T-helper 17 cell (primary cell): ENCODE measurements at places on chromosomes 7 and 10.

- no peaks in the 10 kb centered on the region for H3K36me3 ChIP-seq
- peaks cover 14% of the 10 kb centered on the region for H3K4me1 ChIP-seq
- no peak for DNase-seq
- H3K4me3 ChIP-seq, result peak overlapping the region; percentile 53
- H3K27me3 ChIP-seq, result peaks cover 12% of the 10 kb centered on the region
These were observed 28.2 kb downstream of the COL26A1 start for GRCh38 chr7:101390901-101391301.

DNA sequence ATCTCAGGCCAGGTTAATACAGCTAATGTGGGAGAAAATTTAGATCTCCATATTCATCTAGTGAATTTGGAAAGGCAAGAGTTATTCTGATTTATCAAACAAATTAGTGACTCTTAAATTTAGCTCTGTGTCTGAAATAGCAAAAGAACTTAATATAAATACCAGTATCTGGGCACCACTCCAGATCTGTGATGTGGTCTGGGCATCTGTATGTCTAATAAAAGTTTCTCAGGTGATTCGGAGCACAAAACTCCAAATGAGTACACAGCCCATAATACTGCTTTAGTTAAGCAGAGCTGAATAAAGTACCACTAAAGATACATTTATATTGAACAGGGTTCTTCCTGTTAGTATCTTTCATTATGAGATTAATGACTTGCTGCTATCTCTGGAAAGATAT, 261.4 kb downstream of the BAMBI start:
- H3K4me1 ChIP-seq, result no peaks in the 10 kb centered on the region
- DNase-seq, result no peak
- H3K4me3 ChIP-seq, result no peak overlapping the region
- H3K27ac ChIP-seq, result no peak overlapping the region
- no peaks in the 10 kb centered on the region for H3K36me3 ChIP-seq
- peaks cover 5% of the 10 kb centered on the region for H3K27me3 ChIP-seq

DNA sequence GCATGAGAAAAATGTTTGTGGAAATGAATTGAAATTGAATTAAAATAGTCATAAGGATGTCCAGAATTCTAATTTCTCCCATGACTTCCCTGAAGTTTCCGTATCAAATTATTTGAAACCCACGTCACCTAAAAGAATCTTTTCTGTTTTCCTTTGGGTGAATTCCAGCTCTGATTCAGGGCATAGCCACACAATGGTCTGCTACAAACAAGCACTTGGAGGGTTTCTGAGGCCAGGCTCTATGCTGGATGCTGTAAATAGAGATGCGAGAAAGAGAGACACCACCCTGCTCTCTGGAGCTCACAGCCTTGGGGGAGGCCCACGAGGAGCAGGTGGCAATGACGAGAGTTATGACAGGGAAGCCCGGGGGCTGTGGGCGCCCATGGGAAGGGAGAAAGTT, 33.6 kb downstream of the GHRHR start:
- H3K36me3 ChIP-seq, result no peaks in the 10 kb centered on the region
- H3K27ac ChIP-seq, result no peak overlapping the region
- H3K27me3 ChIP-seq, result peaks cover 19% of the 10 kb centered on the region
- DNase-seq, result no peak
- peaks cover 1% of the 10 kb centered on the region for H3K4me1 ChIP-seq

GRCh38 chr10:21814866-21815265, 188.7 kb downstream of the DNAJC1 start:
- no peak overlapping the region for H3K4me3 ChIP-seq
- no peaks in the 10 kb centered on the region for H3K4me1 ChIP-seq
- H3K27me3 ChIP-seq, result no peaks in the 10 kb centered on the region
- H3K36me3 ChIP-seq, result no peaks in the 10 kb centered on the region
- H3K27ac ChIP-seq, result no peak overlapping the region

- H3K36me3 ChIP-seq, result no peaks in the 10 kb centered on the region
- no peaks in the 10 kb centered on the region for H3K4me1 ChIP-seq
- DNase-seq, result no peak
- no peaks in the 10 kb centered on the region for H3K27me3 ChIP-seq
- H3K27ac ChIP-seq, result no peak overlapping the region
These were observed 26.3 kb downstream of the FAM107B start for GRCh38 chr10:14748441-14748840.

DNA sequence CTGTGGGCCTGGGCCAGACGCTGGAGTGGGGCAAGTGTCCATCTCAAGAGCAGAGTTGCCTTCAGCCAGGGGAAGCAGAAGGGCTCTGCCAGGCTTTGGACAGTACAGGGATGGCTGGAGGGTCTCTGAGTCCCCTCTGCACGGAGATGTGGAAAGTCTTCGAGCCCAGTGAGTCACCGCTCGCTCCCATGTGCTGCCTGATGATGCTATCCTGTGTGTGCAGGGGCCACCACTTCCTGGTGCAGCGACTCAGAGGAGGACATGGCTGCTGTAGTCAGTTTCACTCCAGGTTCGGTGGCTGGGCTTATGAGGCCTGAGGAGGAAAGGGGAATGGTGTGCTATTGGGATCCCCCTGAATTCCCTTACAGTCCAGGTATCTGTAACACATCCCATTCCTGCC, 6.0 kb downstream of the ADCYAP1R1 start:
- H3K4me1 ChIP-seq, result peaks cover 10% of the 10 kb centered on the region
- DNase-seq, result no peak
- H3K36me3 ChIP-seq, result no peaks in the 10 kb centered on the region
- H3K27ac ChIP-seq, result no peak overlapping the region

DNA sequence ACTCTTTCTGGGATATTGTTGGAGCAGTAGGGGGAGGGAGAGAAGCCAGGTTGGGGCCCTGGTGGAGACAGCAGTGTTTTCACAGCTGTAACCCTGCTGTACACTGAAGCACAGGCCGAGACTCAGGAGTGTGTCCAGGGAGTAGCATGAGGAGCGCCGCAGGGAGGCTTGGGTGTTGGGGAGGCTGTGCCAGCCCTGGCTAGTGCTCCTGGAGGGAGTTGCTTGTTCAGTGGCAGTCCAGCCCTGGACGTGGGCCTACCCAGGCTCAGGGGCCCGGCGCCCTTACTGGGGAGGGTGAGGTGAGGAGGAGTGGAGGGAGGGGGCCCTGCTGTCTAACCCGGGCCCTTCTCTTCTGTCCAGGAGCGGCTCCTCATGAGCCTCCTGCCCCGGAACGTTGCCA, 35.9 kb downstream of the ADCY1 start:
- no peak overlapping the region for H3K4me3 ChIP-seq
- no peaks in the 10 kb centered on the region for H3K4me1 ChIP-seq
- peaks cover 2% of the 10 kb centered on the region for H3K36me3 ChIP-seq
- H3K27ac ChIP-seq, result no peak overlapping the region
- DNase-seq, result no peak
- peaks cover 5% of the 10 kb centered on the region for H3K27me3 ChIP-seq

- no peaks in the 10 kb centered on the region for H3K36me3 ChIP-seq
- H3K4me3 ChIP-seq, result no peak overlapping the region
- DNase-seq, result no peak
- no peak overlapping the region for H3K27ac ChIP-seq
These were observed 9.1 kb downstream of the LANCL2 start for GRCh38 chr7:55374213-55374612.

DNA sequence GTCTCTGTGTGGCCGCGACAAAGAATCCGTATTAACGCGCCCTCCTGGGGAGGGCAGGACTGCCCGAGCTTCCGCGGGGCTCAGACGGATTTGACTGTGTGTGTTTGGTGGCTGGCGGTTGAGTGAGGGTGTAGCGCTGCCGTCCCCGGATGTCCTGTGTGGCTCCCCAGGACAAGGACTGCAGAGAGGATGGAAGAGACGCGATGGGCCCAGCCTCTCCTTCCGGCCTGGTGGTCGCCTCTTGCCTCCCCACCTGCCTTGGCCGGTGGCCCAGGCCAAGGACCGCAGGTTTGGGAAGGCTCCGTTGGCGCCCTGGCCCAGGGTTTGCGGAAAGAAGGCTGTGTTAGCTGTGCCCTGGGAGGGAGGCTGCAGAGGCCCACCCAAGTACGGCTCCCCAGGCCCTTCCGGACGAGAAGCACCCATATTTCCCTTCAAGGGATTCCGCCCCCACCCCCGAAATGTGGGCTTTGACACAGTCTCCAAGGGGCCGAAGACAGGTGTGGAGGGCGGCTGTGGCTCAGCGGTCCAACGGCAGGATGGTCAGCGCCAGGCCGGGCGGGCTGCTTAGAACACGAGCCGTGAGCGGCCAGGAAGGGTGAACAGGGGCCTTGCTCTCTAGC, 2.3 kb downstream of the UNCX start:
- H3K4me3 ChIP-seq, result peak overlapping the region; percentile 77
- H3K27me3 ChIP-seq, result peaks cover 48% of the 10 kb centered on the region
- H3K27ac ChIP-seq, result peak overlapping the region; percentile 91

DNA sequence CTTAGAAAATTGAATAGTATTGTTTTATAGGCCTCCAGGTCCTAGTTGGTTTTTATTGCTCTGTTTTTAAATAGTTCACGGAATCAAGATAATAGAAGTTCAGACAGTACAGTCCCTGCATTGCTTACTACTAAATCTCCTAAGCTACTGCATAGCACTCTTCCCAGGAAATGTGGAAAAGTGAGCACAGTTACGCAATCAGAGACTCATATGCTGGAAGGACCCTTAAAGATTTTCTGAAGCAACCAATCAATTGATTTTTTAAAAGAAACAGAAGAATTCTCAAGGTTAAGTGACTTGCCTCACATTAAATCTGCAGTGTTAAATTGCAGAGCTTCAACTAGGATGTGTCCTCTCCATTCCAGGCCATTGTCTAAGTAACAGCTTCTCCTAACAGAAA, 23.1 kb upstream of the DIP2C start:
- no peak overlapping the region for H3K4me3 ChIP-seq
- H3K4me1 ChIP-seq, result no peaks in the 10 kb centered on the region
- H3K27me3 ChIP-seq, result peaks cover 15% of the 10 kb centered on the region
- H3K27ac ChIP-seq, result no peak overlapping the region
- DNase-seq, result no peak
- H3K36me3 ChIP-seq, result peaks cover under 1% of the 10 kb centered on the region

DNA sequence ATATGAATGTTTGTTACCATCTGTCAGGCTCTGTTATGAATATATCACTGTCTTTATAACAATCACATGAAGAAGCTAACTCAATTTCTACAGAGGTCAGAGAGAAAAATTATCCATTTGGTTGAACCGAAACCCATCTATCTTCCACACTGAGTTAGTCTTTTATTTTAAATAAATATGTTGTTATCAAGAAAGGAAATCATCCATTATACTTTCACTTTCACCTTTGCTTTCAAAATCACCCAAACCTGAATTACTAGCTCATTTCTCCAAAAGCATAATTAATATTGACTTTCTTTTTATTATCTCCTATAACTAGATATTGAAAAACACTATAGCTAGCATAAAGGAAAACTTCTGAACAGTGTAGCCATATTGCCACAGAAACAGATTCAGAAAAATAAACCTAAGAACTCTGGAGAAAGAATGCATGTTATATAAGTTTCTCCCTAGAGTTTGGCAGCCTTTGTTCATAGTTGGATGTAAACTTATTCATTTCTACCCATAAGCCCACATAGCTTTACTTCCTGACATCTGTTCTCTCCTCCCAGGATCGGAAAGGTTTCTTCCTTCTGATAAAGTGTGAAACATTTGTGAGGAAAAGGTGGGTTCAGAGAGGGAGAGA, 66.0 kb downstream of the NPSR1 start:
- peaks cover 8% of the 10 kb centered on the region for H3K36me3 ChIP-seq
- H3K27me3 ChIP-seq, result no peaks in the 10 kb centered on the region
- peak overlapping the region; percentile 26 for H3K4me3 ChIP-seq
- DNase-seq, result no peak

- peaks cover 59% of the 10 kb centered on the region for H3K4me1 ChIP-seq
- H3K27ac ChIP-seq, result peak overlapping the region; percentile 86
- H3K27me3 ChIP-seq, result peaks cover 73% of the 10 kb centered on the region
- H3K4me3 ChIP-seq, result peak overlapping the region; percentile 84
These were observed 6.0 kb upstream of the GATA3 start for GRCh38 chr10:8048281-8049008.

GRCh38 chr10:129465796-129466702, 992 bp upstream of the MGMT start:
- H3K4me1 ChIP-seq, result peaks cover 5% of the 10 kb centered on the region
- no peak overlapping the region for H3K27ac ChIP-seq
- peaks cover under 1% of the 10 kb centered on the region for H3K36me3 ChIP-seq
- no peak for DNase-seq
- H3K4me3 ChIP-seq, result peak overlapping the region; percentile 84

- H3K4me1 ChIP-seq, result no peaks in the 10 kb centered on the region
- H3K27ac ChIP-seq, result no peak overlapping the region
- DNase-seq, result no peak
These were observed 397.9 kb downstream of the TNS3 start for GRCh38 chr7:47183862-47184590.

DNA sequence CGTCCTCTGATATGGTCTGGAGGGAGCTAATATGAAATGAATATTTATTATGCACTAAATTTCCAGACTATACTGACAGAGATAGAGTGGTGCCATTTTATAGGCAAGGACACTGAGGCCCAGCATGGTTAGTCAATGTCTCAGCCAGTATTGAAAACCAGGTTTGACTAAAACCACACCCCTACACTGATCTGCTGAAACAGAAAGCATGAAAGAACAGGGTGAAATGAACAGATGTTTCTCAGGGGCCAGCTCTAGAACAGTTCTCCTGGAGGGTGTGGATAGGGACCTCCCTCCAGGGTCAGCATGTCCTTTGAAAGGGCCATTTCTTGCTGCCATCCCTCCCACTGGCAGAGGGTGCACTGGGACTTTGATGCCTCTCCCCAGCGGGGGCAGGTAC, 700.5 kb downstream of the GRID1 start:
- no peaks in the 10 kb centered on the region for H3K27me3 ChIP-seq
- peaks cover 2% of the 10 kb centered on the region for H3K4me1 ChIP-seq
- no peak overlapping the region for H3K27ac ChIP-seq
- peaks cover 4% of the 10 kb centered on the region for H3K36me3 ChIP-seq
- DNase-seq, result no peak

DNA sequence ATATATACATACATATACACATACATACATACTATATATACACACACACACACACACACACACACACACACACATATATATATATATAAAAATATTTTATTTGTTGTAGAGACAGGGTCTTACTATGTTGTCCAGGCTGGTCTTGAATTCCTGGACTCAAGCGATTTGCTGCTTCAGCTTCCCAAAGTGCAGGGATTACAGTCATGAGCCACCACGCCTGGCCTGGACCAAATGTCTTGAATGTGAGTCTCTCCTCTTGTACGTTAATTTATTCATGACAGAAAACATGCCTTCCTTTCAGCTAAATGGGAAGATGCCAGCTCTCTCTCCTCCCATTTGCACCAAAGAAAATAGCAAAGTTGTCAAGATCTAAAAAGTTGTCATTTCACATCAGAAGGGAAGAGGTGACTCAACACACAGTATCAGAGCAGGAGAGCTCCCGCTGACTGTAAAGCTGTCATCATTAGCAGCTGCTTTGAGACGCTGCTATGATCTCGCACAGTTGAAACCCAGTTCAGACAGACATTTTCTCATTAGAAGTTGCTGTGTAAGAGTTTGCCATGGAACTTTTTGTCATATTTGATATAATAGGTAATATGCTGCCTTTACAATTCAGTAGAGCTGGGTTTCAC, 224.3 kb downstream of the SFMBT2 start:
- peaks cover 14% of the 10 kb centered on the region for H3K4me1 ChIP-seq
- no peaks in the 10 kb centered on the region for H3K27me3 ChIP-seq
- no peak overlapping the region for H3K4me3 ChIP-seq
- DNase-seq, result no peak
- no peak overlapping the region for H3K27ac ChIP-seq

GRCh38 chr7:121994625-121995410, 121.9 kb downstream of the PTPRZ1 start:
- H3K27ac ChIP-seq, result no peak overlapping the region
- H3K4me1 ChIP-seq, result no peaks in the 10 kb centered on the region
- H3K27me3 ChIP-seq, result no peaks in the 10 kb centered on the region
- H3K36me3 ChIP-seq, result no peaks in the 10 kb centered on the region
- H3K4me3 ChIP-seq, result no peak overlapping the region
- no peak for DNase-seq
